ENCODE measurements at places on chromosomes 2 and 18.

DNA sequence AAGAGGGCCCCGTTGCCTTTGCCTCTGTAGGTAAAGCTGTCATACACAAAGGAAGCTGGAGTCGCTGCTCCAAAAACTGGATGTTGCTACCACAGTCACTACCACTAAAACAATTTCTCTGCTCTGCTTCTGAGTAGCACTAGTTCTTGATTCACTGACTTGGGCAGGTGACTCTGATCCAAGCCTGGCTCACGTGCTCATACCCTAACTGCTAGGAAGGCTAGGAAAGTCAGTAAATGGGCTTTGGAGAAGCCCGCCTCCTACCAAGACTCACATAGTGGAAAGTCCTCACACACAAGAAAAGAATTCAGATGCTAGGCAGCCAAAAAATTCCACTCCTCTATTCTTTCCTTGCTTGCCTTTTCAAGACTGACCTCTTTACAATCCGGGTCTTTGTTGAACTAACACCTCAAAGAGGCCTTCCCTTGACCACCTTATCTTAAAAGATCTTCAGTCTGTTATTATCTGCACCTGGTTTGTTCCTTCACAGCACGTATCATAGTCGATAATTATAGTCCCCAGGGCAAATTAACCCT is 11.4 kb upstream of the DYNC1I2 start:
- DNase-seq: no peak

DNA sequence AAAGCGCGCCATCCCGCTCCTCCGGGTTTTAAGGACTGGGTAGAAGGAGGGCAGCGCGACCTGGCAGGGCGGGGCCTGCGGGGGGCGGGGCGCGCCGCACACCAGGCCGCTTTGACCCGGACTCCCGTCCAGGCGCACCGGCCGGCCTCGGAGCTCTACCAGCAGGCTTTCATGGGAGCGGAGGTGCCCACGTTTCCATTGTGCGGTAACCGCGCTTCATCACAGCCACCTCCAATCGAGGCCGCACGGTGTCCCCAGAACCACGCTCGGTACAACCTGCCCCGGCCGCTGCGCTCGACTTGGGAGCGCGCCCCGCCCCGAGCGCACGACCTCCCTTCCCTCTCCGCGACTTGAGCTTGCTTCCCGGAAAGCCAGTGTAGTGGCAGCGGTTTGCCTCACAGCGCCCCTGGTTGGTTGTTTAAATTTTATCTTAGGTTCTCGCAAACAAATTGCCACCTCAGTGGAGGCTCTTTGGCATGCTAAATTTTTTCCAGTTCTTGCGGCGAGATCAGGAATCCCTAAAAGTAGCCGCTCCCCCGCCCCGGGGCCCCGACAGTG is 280 bp upstream of the CYP1B1 start:
- DNase-seq: no peak

- no peak for DNase-seq
Observed at GRCh38 chr2:43058726-43059110, 167.7 kb downstream of the ZFP36L2 start.

DNA sequence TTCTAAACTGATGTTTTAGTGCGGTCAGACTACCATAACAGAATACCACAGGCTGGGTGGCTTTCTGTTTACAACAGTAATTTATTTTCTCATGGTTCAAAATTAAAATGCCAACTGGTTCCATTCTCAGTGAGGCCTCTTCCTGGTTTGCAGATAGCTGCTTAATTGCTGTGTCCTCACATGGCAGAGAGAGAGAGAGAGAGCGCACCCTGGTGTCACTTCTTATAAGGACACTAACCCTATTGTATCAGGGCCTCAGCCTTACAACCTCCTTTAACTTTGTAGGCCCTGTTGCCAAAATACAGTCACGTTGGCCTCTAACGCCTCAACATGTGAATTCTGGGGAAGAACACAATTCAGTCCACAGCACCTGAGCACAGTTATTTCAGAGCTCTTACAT is 37.5 kb upstream of the ZNF385B start:
- no peak for DNase-seq

GRCh38 chr18:14776801-14777200 is 28.8 kb downstream of the ANKRD30B start:
- DNase-seq: no peak

- no peak for DNase-seq
Observed at GRCh38 chr18:40367576-40367975, 1587.5 kb upstream of the PIK3C3 start.

GRCh38 chr2:12440731-12441130 is 276.0 kb upstream of the TRIB2 start:
- no peak for DNase-seq

DNA sequence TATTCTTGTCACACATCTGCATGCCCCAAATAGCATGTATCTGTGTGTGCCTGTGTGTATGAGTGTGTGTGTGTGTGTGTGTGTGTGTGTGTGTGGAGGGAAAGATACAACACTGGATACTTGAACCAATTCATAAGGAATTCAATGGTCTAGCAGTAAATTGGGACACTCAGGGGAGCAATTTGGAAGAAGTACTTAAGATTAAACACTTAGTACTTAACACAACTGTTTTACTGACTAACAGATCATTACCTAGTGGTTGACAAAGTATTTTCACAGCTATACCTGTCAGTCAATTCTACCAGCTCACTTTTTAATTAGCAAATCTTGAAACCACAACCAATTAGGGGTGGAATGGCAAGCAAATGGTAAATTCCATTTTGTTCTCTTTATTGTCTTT is 1024.1 kb downstream of the TMEM182 start:
- DNase-seq: no peak
